ENCODE measurements at places on chromosomes 4 and X.

DNA sequence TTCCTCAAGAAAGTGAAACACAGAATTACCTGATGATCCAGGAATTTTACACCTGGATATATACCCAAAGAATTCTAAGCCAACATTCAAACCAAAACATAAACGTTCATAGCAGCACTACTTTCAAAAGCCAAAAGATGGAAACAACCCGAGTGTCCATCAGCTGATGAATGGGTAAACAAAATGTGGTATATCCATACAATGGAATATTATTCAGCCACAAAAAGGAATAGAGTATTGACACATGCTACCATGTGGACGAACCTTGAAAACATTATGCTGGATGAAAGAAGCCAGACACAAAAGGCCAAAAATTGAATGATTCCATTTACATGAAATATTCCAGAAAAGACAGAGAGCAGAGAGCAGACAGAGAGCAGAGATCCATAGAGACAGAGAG lies 52.0 kb downstream of the IRF2 start:
- no peak for DNase-seq

- no peak for DNase-seq
These were observed 419.5 kb upstream of the ATOH1 start for GRCh38 chr4:93409035-93409434.

- DNase-seq = peak; percentile 66
These were observed 38.5 kb upstream of the FGFBP2 start for GRCh38 chr4:16001484-16001858.

DNA sequence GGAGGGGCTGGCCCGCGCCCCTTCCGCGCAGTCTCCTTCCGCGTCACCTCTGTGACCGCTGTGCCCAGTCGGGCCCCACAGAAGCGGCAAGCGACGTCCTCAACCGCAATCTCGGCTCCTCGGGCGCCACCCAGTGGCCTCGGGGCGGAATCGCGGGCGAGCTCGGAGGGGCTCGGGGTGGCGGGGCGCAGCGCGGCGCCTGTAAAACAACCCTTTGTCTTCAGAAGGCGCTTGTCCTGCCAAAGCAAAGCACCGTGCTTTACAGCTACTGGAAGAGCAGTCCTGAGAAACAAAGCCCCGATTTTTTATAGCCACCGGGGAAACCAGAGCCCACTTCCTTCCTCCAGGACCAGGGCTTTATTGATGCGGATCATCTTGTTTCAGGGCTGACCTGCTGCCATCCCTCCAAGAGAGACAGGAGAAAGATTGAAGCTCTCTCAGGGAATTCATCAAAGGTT lies 37.3 kb upstream of the CDKN2AIP start:
- peak; percentile 38 for DNase-seq

- no peak for DNase-seq
These were observed 25.1 kb downstream of the PIR start for GRCh38 chrX:15468036-15468435.

DNA sequence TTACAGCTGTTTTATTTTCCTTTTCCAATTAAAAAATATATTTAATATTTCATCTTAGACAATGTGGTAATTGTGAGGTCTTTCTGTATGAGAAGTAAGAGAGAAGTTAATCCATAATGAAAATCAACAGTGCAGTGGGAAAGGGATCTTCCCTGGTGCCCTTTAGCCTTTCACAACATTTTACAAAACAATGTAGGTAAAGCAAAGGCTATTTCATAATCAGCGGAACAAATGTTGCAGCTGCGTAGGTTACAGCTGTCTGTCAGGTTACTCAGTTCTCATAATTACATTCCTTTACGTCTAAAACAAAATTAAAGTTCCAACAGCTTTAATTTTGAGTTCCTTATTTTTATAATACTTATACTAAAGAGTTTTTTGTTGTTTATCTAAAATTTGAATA lies 22.8 kb upstream of the VCX3A start:
- no peak for DNase-seq

DNA sequence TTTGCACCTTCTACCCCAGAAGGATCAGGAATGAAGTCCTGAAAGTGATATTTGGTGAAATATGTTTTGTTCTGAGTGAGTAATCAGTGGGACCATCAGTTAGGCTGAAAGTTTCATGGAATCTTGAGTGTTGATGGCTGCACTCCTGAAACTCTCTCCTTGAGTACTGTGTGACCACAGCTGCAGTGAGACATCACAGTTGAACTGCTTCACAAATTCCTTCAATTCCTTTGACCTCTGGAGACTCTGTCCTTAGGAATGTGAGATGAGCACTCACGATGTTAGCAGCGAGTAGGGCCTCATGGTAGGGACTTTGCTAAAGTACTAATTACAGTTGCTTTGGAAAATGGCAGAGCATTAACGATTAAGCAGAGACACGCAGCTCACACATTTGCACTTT lies 142.9 kb upstream of the SLC4A4 start:
- DNase-seq = peak; percentile 77

GRCh38 chr4:133233922-133234321 lies 84.8 kb downstream of the PCDH10 start:
- no peak for DNase-seq

DNA sequence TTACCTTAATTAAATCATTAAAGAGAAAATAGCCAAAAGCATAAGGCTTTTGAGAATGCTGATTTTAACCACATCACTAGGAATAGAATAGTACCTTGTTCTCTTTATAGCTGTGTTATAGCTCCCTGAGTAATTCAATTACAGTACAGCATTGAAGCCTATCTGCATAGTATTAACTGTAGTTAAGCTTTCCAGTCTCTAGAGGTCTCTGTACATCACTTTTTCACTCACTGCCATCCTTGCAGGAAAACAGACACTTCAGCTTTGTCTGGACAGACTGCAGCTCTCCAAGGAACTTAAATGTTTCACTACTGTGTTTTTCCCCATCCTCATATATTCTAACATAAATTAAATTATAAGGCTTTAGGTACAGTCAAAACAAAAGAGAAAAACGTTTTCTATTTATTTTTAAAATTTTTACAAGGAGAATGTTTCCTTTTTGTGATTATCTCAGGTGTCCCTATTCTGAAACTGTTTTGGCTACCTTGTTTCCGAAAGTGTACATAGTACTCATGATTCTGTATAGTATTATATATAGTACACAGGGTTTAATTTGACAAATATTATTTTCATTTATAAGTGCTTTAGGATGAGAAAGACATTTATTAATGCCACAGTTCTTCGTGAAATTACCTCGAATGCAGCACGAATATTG lies 407.9 kb downstream of the PCDH18 start:
- DNase-seq = peak; percentile 68

- DNase-seq = no peak
These were observed 3.2 kb upstream of the ENPEP start for GRCh38 chr4:110472583-110473329.

GRCh38 chr4:18698119-18698883 lies 676.7 kb upstream of the LCORL start:
- no peak for DNase-seq

DNA sequence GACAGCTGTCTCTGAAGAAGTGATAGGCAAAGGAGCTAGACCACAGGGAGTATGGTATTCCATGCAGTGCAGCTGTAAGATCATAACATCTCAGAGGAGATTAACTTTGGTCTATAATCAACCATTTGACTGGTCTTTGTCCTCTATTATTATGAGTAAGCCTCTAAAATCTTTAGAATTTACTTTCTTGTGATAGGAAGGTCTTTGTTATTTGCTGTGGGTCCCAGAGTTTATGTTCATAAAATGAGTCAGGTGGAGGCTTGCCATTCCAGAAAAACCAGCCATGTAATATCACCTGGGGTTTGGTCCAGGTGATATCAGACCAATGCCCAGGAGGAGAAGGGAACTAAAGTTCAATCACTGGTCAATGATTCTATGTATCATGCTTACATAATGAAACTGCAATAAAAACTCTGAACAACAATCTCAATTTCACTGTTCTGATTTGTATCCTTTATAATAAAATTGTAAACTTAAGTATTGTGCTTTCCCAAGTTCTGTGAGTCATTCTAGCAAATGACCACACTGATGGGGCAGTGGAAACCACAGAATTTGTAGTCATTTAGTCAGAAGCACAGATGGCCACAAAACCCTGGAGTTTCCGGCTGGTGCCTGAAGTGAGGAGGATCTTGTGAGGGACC lies 239.6 kb upstream of the TRAM1L1 start:
- DNase-seq = peak; percentile 94

GRCh38 chrX:140756941-140757340 lies 47.4 kb downstream of the LINC00632 start:
- DNase-seq = no peak

GRCh38 chr4:140928880-140929279 lies 172.7 kb upstream of the TBC1D9 start:
- no peak for DNase-seq

GRCh38 chrX:23742174-23742696 lies 841 bp downstream of the ACOT9 start:
- peak; percentile 56 for DNase-seq

DNA sequence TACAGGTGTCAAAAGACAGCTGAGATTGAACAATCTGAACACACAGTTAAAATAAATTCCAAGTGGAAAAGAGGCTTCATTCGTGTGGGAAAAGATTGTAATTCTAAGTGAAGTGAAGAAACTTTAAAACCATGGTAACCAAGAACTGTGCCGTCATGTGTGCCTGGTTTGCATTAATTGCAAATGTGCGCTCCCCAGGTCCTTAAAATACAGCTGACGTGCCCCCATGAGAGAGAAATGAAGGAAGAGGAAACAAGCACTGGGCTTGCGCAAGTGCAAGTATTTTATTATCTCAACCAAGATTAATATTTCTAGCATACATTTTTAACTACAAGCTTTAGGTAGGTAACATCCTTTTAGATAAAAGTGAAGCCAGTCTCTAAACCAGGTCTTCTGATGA lies 92.5 kb downstream of the PARM1 start:
- DNase-seq = no peak

DNA sequence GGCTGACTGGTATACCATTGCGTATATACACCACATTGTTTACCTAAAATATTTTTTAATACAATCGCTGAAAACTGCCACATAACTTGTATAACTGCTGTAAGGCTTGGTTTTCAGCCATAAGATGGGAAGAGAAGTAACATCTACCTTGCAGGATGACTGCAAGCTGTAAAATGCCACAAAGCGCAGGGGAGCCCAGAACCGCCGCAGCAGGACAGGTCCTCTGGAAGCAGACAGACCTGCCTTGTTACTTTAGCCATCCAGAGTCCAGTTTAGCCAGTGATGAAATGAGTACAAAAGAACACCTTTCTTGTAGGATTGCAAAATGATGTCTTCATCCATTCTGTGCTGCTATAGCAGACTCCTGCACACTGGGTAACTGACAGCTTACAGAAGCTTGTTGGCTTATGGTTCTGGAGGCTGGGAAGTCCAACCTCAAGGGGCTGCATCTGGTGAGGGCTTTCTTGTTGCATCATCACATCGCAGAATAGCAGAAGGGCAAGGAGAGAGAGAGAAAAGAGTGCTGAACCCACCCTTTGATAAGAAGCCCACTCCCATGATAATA lies 4.1 kb upstream of the CTBP1 start:
- DNase-seq = no peak

DNA sequence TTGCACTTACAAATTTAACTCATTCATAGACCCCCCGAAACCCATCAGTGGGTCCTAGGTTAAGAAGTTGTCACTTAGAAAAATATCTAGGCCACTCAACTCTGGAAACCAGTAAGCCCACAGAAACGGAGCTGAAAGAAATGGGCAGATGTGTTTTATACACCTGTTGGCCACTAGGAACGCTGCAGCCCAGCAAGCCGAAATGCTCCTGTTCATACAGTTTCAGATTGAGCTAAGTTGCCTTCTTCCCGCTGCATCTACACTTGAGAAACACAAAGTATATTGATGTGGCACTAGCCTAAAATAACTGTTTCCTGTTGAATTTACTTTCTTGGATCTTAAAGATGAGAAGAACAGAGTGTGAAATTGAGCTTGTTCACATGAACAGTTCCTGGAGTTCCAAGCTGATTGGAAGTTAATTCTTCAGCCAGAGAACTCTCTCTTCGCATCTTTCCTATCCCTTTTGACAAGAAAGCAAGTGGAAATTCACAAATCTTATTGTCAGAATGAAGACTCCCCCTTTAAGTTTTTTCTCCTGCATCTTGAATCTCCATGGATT lies 174.1 kb downstream of the RBMX2 start:
- DNase-seq = no peak

DNA sequence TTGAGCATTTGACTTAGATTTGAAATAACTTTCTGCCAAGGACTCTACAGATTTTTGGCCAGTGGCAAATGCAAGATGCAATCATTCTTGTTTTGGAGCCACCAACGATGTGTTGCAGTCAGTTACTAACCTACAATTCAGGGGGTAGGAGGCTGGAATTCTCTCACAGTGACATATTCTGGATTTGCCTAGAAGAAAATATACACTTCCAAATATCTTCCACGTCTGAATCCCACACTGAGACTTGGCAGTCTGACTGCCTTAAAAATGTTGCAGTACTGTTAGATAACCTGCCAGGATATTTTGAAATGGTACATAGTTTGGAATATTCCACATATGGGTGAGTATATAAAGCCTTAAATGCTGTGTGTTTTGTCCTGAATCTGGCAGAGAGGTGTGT lies 27.6 kb upstream of the AGTR2 start:
- DNase-seq = no peak

- no peak for DNase-seq
These were observed 68.8 kb upstream of the GRIA2 start for GRCh38 chr4:157151711-157152110.

- DNase-seq = no peak
These were observed 292.5 kb downstream of the USP46 start for GRCh38 chr4:52366621-52367020.

DNA sequence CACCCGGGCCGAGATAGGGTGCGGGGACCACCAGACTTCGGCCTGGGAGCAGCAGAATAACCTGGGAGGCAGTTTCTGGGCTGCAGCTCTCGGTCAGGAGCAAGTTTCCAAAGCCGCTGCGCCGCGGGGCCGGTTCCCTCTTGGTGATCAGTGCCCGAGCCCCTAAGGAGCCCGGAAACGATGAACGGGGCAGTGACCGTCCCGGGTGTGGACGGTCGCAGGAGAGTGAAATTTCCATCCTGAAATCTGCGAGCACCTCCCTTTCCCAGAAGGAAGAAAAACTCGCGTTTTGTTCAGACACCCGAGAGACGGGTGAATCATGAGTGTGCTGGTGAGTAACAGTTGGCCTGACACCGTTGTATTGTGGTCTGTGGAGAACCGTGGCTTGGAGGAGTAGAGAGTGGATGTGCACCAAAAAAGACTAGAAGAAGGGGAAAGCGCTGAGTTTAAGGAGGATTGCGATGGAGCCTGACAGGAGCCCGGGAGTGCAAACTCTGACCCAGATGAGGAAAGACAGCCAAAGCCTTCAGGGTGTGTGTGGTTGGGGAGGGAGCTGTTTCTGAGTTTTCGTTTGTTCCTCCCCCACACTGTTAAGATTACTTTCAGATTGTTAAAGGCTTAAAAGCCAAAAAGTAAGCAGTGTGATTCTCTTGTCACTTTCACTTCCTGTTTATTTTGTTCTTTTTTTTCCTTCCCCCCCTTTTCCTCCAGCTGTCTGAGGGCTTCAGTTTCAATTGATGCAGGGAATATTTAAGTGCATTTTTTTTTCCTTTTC lies 828 bp downstream of the MCUB start:
- peak; percentile 61 for DNase-seq

- DNase-seq = no peak
These were observed 1.2 kb downstream of the BCOR start for GRCh38 chrX:40096395-40097091.
